A172 (cell line): ENCODE measurements at places on chromosomes 2 and 18. TPM values are rescaled to one million over a fixed set of nuclear protein-coding genes. Genes with fewer than 3 reads are reported as not detected.
A peak's percentile ranks its signal among the peaks of the same experiment; 100 is the strongest.

DNA sequence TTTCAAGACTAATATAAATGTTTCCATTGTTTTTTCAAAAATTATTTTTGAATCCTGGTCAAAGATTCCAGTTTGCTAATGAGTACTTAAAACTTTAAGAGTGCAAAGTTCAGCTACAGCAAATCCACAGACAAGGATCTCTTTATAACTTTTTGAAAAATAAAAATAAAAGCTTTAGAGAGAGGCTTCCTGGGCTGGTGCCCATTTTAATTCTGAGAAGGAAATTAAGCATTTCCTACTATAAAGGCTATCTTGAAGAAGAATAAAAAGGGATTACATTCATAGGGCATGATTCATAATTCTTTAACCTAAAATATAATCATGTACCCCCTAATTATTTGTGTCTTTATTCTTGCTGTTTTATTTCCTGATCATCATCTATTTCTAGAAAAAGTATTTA lies 38.2 kb downstream of the DNAJC10 start:
- DNase-seq, result no peak

DNA sequence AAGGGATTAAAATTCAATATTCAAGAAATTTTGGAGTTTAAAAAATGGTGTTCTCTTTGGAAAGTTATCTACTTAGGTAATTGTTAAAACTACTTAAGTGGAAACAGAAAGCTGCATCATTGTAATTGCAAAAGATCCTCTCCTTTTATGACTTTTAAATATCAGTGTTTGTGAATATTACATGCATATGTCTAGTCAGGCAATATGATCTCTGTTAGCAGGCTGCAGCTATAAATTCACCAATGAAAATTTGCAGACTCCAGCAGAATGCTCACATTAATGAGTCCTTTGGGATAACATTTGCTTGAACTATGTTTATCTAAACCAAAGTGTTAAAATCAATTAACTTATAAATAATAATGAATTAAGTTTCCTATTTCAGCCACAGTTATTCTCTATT lies 59.2 kb upstream of the CSRNP3 start:
- DNase-seq, result no peak

DNA sequence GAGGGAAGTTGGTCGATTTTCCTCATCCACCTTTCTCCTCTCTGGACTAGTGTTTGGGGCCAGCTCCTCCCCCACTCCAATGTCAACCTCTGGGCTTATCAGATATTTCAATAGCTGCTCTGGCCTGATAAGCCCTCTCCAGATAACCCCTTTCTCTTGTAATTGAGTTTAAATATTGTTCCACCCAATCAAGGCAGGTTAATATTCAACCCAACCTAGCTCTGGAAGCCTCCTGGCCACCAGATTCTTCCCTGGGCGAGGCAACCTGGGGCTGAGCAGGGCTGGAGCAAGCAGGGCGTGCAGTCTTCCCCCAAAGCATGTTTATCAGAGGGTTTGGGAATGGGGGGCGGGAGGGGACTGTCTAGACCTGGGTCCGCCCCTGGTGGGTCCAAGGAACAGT lies 73.8 kb downstream of the TFCP2L1 start:
- DNase-seq, result no peak

DNA sequence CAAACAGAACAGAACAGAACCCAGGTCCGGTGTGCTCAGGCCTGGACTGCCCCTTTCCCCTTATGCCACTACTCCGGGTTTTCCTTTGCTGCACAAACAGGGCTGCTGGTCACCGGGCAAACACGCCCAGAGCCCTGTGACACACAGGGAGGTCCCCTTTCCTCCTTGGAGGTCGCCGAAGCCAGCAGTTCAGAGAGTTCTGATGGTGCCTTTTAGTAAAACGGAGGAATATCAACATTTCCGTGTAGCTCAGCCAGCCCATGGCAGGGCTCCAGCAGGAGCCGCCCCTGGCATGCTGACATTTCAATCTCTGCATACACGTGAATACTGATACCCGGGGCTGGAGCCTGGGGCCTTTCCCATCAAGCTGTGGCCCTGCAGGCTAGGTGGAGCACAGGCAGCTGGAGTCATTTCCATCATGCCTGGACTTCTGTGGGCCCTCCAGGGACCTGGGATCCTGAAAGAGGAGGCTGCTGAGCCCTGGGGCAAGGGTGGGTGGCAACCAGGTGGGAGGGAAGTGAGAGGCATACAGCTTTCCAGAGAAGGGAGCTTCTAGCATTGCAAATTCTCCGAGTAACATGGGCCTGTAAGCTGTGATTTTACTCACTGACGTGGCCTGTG lies 91.4 kb upstream of the PXDN start:
- no peak for DNase-seq

DNA sequence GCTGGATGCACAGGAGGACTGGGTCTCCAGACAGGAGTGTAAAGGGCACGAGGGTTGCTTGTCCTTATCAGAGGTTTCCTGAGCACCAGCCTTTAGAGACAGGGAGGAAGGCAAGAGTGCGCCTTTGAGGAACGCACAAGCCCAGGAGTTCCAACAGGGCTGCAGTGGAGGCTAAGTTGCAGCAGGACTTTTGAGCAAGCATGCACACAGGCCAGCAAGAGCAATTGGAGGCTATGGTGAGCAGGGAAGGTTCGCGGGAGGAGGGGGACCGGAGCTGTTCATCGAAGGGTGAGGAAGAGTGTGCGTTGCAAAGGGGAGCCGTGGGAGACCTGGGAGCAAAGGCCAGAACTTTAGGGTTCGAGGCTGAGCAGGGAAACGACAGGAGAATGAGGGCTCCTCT lies 2.2 kb upstream of the ATOH8 start:
- DNase-seq, result no peak

DNA sequence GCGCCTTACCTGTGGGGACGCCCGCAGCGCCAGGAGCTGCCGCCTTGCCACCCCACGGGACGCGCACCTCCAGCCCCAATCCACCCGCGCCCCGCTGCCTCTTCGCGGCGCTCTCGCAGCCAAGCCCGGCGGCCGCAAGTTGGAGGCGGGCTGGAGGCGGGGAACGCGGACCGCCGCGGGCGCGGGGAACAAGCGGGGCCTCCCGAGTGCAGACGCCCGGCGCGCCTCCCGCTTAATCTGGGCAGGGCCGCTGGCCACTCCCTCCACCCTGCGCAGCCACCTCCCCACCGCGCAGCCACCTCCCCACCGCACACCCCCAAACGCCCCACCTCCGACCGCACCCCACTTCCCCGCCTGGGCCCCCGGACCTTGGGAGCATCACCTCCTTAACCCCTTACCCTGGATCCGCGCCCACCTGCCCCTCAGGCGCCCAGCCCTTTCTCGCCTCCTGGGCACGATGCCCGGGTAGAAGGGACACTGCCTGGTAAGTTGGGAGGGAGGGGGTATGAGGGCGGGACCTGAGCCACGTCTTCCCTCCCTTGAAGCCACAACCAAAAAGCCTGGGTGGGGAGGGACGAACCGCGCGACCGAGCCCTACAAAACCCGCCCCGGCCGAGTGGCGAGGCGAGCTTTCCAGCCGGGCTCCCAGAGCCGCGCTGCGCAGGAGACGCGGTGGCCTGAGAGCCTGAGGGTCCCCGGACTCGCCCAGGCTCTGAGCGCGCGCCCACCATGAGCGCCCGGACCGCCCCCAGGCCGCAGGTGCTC lies at the start of the genes COL4A3 and COL4A4:
Gene COL4A3, plus strand, starts transcription at position 627 of the 765 bp plus-strand sequence. Its CDS starts 103 bp downstream, at position 730.
Gene COL4A4, minus strand, starts transcription at position 208 of the 765 bp plus-strand sequence. CDS start 16,722 bp downstream, outside the sequence.
- DNase-seq, result no peak

GRCh38 chr18:73688851-73689711 lies 458.6 kb downstream of the FBXO15 start:
- DNase-seq, result peak; percentile 29

- peak; percentile 62 for DNase-seq
Observed at GRCh38 chr2:169507698-169508097, 1.8 kb upstream of the KLHL41 start.

- DNase-seq, result no peak
Observed at GRCh38 chr2:103977668-103978067, 876.2 kb upstream of the POU3F3 start.

- no peak for DNase-seq
Observed at GRCh38 chr2:121309801-121310200, 24.8 kb upstream of the TFCP2L1 start.

GRCh38 chr2:205129531-205129930 lies 552.8 kb upstream of the NRP2 start:
- DNase-seq, result no peak

GRCh38 chr2:25804338-25804737 lies 73.9 kb downstream of the ASXL2 start:
- DNase-seq, result no peak

DNA sequence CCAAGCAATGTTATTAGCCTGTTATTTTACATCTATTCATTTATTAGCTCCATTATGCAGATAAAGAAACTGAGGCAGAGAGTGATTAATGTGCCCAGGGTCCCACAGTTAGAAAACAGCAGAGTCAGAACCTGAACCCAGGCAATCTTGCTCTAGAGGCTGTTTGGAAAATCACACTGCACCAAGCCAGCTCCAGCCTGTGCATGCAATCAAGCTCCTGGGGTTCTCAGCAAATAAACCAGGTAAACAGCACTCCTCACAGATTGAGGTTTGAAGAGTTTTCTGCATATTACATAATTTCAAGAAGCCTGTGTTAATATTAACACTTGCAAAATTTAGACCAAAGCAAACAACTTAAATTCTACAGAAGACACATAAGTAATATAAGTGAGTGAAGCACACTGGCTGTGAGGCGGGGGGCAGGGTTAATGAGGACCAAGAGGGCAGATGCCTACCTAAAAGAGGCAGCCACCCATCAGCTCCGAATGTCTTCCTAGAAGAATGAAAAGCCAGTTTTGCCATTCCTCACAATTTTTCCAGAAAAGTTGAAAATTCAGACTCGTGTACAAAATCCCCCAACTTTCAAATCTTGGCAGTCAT lies 35.4 kb downstream of the CACNB4 start:
- DNase-seq, result no peak

DNA sequence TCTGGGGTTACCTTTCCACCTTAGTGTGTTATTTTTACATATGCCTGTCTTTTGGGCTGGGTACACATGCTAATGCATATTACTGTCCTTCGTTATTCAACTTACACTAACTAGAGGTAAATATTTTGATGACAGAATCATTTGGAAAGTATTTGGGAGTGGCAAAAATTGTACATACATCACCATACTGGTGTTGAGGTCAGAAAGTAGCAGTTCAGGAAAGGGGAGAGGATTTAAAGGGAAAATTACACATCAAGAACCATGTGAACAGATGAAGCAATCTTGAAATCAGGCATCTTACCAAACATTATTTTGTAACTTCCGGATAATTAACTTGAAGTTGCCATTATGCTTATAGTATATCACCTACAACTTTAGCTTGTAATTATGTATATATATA lies 379.7 kb downstream of the RND3 start:
- no peak for DNase-seq

- DNase-seq, result peak; percentile 32
Observed at GRCh38 chr2:146982393-146982846, 862.4 kb upstream of the ACVR2A start.

- DNase-seq, result no peak
Observed at GRCh38 chr2:168089200-168089599, 158.2 kb downstream of the STK39 start.

GRCh38 chr18:53991805-53992204 lies 232.7 kb downstream of the MBD2 start:
- peak; percentile 27 for DNase-seq

- no peak for DNase-seq
Observed at GRCh38 chr2:64526034-64526433, 1.9 kb downstream of the AFTPH start.

GRCh38 chr18:48179666-48180065 lies 229.5 kb downstream of the ZBTB7C start:
- DNase-seq, result no peak

DNA sequence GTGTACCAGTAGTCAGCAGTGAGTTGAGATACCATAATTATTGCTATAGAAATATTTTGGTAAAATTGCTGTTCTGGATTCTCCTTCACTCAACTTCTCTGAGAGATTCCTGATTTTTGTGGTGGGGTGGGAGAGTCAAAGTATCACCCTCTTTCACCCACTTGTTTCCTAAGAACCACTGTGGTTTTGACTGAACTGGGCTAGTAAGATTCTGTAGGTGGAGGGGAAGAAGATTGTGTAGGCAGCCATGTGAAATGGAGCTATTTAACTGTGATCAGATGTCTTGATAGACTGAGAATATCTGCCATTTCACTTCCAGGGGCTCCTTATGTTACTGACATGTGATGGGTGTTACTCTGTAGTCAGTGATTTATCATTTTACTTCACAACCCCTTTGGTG lies 45.3 kb downstream of the BIRC6 start:
- no peak for DNase-seq

DNA sequence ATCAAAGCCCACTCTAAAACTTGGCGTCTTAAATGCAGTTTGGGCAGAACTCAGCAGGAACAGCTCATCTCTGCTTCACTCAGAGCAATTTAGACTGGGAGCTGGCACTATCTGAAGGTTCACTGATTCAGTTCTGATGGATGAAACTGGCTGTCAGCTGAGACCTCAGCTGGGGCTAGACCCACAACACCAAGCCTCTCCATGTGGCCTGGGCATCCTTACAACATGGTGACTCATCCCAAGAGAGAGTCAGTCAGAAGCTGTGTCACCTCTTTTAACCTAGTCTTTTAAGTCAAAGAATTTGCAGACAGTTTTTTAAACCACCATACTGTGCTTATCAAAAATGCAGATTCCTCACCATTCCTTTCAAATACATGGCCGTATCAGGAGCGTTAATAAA lies 62.6 kb upstream of the ZNF397 start:
- DNase-seq, result peak; percentile 91

Gene ANKRD29
- 3.8 and 4.0 TPM in 2 replicates for total RNA-seq

Gene CSRNP3
- 2.8 and 4.0 TPM in 2 replicates for total RNA-seq

Gene OTOS
- not detected in 2 replicates for total RNA-seq

Gene PJVK
- total RNA-seq, result 0.31 and 0.55 TPM in 2 replicates

Gene ACTR3
- 402 and 425 TPM in 2 replicates for total RNA-seq

Gene GKN2
- total RNA-seq, result 0.24 and 1.9 TPM in 2 replicates

Gene FMNL2
- total RNA-seq, result 25.6 and 37.5 TPM in 2 replicates

Gene DNAJC10
- 131 and 152 TPM in 2 replicates for total RNA-seq
